ENCODE measurements at places on chromosomes 13 and 19.
A peak's percentile ranks its signal among the peaks of the same experiment; 100 is the strongest.

DNA sequence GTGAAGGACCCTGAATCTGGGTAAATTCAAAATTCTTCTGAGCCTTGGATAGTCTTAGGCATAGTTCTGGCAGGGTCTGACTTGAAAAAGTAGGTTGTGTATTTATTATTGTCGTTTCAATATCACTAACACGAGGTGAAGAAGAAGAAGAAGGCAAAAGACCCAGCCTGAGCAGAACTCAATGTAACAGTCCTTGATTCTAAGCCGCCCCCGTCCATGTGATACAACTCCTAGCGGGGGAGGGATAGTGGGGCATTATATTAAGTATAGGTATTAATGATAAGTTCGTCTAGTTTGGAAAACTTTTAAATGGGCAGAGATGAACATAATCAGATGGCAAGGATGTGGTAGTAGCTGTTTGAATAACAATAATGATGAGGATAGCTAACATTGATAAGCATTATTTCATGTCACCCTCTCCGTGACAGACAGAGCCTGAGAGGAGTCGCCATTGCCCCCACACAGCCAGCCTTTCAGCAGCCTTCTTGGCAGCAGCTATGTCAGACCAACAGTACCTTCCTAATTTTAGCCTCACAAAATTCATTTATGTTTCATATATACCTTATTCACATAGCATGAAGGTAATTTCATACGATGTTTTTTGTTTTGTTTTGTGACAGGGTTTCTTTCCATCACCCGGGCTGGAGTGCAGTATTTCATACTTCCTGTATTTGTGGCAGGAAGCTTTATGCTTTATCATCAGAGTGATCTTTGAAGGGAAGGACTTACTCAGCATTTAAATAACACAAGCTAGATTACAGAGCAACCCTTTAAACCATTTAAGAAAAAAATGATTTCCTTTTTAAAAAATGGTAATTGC is 64.4 kb upstream of the NPAS1 start:
- DNase-seq, result no peak

DNA sequence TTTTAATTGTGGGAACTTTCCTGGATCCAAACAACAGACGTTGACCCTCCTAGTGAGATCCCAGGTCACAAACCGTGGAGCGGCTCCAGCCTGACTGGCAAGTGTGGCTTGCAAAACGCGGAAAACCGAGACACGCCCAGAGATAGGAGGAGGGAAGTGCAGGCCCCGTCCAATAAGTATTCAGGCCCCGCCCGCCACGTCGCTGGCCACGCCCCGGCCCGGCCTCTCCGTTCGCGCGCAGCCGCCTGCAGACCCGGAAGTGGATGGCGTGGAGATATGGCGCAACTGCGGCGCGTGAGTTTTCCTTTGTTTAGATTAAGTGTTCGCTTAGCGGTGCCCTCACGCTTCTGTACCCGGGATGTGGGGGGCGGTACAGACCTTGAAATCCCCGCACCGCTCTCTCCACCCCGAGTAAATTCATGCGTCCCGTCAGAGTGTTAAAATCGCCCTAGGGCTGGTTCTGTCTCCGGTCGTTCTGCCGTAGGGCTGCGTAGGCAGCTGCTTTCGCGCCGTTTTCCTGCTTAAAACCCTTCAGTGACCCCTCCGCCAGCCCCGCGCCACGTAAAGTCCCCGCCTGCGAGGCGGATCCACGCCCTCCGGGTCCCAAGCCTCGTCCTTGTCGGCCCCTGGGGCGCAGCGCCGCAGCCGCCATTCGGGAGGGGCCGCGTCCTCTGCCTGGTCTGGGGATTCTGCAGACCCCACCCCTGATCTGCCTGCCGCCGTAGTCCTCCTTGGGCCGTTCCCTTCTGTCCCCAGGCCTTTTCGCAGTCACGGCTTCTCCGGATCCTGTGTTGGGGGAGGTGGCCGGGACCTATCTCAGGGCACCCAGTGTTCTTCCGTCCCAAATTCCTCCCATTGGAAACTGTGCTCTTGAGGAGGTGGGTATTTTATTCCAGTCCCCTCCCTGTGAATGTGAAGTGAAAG is at the start of gene ZNF766:
ZNF766 (plus strand) TSS at position 250 of the 924 bp plus-strand sequence; CDS start at position 277, 27 bp downstream.
- peak; percentile 94 for DNase-seq

DNA sequence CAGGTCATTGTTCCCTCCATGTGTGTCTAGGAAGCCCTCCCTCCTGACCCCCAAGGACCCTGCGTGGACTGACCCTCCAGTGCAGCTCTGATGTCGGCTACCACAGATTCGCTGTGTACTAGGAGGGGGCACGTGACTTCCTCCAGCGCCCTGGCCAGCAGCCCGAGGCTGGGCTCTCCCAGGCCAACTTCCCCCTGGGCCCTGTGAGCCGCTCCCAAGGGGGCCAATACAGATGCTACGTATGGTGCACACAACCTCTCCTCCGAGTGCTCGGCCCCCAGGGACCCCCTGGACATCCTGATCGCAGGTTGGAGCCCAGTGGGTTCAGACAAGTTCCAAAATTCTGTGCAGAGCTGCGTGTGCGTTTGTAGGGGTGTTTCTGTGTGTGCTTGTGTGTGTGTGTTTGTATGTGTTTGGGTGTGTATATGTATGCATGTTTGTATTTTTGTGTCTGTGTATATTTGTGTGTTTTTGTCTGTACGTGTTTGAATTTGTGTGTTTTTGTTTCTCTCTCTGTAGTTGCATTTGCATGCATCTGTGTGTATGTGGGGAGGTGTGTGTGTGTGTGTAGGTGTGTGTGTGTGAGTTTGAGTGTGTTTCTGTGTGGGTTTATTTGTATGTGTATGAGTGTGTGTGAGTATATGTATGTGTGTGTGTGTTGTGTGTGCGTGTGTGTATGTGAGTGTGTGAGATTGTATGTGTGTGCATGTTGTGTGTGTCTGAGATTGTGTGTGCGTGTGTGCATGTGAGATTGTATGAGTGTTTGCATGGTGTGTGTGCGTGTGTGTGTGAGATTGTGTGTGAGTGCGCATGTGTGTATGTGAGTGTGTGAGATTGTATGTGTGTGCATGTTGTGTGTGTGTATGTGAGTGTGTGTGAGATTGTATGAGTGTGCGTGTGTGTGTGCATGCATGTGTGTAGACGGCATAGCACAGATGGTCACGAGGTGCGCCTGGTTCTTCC is 21.4 kb upstream of the LILRA2 start:
- DNase-seq, result no peak

DNA sequence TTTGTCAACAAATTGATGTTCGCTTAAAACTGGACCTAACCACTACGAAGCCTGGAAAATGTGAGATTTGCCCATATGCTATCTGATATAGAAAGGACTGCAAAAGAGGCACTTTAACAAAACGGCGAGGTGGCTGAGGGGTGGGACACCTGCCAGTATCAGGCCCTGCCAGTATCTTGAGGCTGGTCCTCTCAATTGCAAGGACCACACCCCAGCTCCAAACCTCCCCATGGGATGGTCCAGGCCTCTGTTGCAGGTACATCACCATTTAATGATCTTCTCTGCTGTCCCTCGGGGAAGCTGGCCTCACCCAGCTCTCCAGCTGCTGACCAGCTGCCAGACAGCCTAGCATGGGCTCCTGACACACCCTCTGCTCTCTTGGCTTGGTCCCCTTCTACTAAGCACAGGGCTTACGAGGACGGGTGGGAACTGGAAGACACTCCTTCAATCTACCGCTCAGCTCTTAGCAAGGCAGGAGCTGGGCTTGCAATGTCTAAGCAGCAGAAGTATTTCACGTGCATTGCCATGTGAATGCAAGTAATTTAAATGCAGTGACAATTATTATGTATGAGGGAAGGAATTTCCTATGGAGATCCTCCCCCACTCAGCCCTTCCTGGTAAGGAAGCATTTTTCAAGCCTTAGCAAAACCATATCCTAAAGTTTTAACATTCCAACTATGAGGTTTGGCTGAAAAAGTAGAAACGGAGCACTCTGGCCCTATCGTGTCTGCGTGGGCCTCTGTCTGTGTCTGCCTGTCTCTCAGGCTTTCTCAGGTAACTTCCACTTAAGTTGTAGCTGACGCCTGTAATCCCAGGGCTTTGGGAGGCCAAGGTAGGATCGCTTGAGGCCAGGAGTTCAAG is 63.9 kb downstream of the LATS2 start:
- no peak for DNase-seq

GRCh38 chr13:36431204-36432105 is 840 bp upstream of the CCNA1 start:
- no peak for DNase-seq

DNA sequence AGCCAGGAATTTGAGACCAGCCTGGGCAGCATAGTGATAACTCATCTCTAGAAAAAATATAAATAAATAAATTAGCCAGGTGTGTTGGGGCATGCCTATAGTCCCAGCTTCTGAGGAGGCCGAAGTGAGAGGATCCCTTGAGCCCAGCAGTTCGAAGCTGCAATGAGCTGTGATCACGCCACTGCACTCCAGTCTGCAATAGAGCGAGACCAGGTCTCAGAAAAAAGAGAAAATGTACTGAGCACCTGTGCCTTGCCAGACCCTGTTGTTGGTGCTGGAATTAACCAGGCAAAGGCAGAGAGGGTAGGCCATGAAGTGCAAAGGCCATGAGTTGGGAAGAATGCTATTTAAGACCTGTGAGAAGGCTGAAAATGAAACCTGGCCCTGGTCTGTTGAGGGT is 2.7 kb downstream of the CYTH2 start:
- DNase-seq, result no peak

DNA sequence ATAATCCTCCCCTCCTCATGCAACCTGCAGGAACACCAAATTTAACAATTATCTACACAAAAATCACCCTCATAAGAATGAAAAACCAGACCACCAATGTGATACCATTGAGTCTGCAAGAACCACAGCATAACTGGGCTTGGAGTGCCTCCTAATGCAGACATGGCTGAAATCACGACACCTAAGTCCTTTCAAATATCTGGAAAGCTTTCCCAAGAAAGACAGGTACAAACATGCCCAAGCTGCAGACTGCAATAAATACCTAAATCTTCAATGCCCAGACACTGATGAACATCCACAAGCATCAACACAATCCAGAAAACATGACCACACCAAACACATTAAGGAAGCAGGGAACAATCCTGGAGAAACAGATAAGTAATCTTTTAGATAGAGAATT is 417.1 kb downstream of the LMO7 start:
- DNase-seq, result no peak

GRCh38 chr13:39768962-39769361 is 113.5 kb downstream of the COG6 start:
- DNase-seq, result no peak

GRCh38 chr19:28247243-28247642 is 965.7 kb downstream of the UQCRFS1 start:
- no peak for DNase-seq

GRCh38 chr19:29873024-29873800 is 61.4 kb downstream of the CCNE1 start:
- peak; percentile 42 for DNase-seq

DNA sequence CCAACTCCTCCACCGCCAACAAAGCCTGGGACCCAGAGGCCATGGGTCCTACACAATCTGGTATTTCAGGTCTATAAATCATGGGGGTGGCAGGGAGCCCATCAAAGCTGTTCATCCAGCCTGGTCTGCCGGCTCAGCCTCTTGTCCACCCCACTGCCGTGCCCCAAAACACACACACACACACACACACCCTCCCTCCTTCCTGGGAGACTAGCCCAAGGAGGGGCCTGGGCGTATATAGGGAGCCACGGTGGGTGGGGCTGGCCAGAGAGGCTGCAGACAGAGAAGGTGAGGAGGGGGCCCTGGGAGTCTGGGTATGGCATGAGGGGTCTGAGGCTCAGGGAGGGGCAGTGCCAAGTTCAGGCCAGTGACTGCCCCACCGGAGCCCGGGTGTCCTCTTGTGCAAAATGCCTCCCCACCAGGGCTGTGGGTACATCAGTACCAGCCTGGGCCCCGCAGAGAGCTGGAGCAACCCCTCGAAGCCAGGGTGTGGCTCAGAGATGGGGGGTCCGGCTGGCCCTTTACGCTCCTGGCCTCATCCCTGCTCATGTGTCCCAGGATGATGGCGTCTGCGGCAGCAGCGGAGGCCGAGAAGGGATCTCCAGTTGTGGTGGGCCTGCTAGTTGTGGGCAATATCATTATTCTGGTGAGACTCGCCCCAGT is at the start of gene UPK1A:
UPK1A (plus strand) TSS at position 267 of the 663 bp plus-strand sequence; CDS start at position 563, 296 bp downstream.
- no peak for DNase-seq

DNA sequence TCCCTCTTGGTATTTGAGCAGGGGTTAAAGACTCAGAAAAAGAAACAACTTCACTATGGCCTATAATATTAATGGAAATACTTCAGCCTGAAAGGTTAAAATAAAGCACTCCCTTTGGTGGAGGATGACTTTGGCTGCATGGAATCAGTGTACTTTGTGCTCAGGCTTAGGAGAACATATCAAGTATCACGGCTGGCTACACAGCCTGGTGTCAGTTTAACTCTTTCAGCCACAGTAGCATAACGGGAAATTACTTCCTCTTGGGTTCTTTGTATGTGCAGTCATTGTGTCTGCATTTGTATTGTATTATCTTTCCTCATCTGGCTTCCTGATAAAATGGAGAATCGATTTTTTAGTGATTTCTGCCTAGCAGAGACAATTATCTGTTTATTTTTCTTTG is 239.0 kb downstream of the GGACT start:
- DNase-seq, result no peak

GRCh38 chr13:96450326-96451020 is 360.6 kb downstream of the HS6ST3 start:
- DNase-seq, result no peak

DNA sequence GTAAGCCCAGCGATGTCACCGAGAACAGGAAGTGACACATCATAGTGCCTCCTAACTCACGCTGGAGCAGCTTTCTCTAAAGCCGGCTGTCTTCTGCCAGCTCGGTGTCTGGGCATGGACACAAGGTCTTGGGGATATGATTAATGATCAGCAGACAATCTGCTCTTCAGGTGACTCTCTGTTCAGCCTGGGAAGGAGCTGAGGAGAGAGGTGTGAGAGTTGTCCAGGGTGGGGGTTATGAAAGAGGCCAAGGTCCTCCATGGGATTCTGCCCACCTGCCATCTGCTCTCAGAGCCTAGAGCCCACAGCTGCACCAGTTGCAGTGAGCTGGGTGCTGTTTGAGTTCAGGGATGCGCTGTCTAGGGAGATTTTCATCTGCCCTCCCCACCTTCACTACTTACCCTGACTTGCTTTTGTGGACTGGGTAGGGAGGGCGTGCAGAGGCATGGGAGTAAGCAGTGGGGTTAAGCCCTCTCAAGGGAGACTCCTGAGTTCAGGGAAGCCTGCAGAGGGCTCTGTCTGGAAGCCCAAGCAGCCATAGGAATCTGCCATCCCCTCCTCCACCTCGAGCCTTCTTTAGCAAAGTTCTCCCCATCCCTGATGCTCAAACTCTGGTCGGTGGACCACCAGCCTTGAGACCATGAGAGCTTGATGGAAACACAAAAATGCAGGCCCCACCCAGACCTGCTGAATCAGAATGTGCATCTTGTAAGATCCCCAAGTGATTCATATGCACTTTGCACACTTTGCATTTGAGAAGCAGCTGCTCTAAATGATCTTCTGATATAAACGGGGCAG is 539.7 kb downstream of the RFC3 start:
- DNase-seq, result no peak

GRCh38 chr13:96762876-96763275 is 231.4 kb downstream of the OXGR1 start:
- DNase-seq, result no peak

GRCh38 chr13:42607546-42607945 is 33.6 kb downstream of the TNFSF11 start:
- no peak for DNase-seq

GRCh38 chr19:40603389-40604170 is 2.4 kb downstream of the LTBP4 start:
- DNase-seq, result peak; percentile 95

GRCh38 chr19:3450796-3451411 is 29.4 kb downstream of the SMIM24 start:
- no peak for DNase-seq

- DNase-seq, result no peak
Measured at GRCh38 chr13:80957019-80957655, 616.2 kb upstream of the SPRY2 start.

All from activated CD8-positive, alpha-beta memory T cell treated with anti-CD3 and anti-CD28 coated beads for 4 hours (primary cell).